AG09309 (cell line): ENCODE measurements at places on chromosomes 5 and 9.

DNA sequence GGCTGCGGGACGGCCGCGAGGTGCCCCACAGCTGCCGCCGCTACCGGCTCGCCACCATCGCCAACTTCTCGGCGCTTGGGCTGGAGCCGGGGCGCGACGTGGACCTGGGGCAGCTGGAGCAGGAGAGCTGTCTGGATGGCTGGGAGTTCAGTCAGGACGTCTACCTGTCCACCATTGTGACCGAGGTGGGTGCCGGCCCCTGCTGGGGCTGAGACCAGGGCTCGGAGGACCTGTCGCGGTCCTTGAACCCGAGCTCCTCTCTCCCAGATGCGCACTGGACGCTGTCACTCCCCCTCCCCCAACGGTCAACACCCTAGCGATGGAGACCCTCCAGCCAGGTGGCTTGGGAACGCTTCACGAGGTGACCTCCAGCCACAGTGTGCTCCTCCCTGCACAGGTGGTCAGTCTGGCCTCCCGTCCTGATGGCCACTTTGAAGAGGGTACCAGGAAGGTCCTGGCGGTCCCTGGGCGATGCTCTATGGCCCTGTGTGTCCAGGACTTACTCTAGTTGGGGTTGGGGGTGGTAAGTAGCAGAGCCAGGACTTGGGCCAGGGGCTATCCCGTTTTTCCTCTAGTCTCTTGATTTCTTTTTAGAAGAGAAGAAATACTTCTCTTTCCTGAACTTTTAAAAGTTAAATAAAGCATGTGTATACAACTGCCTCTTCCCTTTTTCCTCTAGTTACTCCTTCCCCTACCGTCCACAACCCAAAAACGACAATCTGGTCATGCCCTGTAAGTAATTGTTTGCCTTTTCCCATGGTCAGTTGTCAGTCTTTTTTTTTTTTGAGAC lies 866 bp downstream of the SLC22A5 start:
- DNase-seq, result no peak

- no peak for DNase-seq
Measured at GRCh38 chr5:132055808-132056609, 4.4 kb upstream of the IL3 start.

GRCh38 chr9:85089188-85089969 lies 419.9 kb downstream of the NTRK2 start:
- no peak for DNase-seq

DNA sequence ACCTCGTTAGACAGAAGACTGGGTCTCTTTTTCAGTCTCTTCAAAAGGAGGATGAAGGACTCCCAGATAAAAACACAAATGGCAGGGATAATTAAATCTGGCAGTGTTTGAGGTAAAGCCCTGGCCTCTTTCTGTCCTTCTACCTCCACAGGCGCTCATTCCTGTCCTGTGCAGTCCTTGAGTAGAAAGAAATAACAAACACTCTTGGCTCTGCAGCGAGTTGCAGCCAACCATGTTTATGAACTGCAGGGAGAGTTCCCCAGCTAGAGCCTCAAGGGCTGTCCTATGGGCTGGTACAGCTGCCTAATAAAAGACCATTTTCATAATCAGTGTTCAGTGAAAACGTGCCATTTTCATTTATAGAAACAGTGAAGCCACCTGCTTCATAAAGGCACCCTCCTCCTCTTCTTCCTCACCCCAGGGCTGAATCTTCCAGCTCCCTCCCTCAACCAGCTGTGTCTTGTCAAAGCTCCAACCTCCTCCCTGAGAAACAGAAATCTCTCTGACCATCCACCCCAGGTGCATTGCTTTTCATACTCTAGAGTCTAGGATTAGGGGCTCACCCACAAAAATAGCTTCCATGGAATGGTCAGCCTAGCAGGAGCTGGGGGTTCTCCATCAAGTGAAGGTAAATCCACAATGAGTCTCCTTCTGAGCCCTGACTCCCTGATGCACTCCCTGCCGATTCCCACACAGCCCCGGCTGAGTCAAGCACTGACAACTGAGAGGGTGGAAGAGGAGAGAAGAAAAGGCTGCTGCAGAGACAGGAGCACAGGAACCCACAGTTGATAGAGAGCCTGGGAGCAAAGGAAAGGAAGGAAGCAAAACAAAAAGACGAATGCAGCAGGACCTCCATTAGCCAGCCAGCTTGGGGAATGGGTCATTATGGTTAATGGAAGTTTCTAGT lies 150.7 kb downstream of the CMYA5 start:
- DNase-seq, result no peak

GRCh38 chr9:114619191-114619761 lies 8.2 kb downstream of the TMEM268 start:
- no peak for DNase-seq

- no peak for DNase-seq
Measured at GRCh38 chr5:107670087-107670931, 428 bp downstream of the EFNA5 start.

DNA sequence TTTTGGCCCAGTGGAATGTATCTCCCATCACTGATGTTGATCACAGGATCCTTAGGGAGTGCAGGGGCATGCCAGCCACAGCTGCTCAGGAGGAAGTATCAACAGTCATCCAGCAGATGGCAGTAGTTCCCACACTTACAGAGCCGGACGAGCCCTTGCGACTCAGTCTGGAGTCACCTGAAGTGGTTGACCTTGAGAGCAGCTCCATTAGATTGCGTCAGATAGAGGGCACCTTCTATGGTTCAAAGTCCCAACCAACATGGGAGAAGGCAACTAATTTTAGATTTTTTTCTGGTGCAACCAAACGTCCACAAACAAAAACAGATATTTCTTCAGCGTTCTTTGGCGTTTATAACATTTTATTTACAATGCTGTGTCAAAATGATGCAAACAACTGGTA lies 124.5 kb downstream of the EGFLAM start:
- DNase-seq, result no peak
